ENCODE measurements at places on chromosomes 2 and 18.

DNA sequence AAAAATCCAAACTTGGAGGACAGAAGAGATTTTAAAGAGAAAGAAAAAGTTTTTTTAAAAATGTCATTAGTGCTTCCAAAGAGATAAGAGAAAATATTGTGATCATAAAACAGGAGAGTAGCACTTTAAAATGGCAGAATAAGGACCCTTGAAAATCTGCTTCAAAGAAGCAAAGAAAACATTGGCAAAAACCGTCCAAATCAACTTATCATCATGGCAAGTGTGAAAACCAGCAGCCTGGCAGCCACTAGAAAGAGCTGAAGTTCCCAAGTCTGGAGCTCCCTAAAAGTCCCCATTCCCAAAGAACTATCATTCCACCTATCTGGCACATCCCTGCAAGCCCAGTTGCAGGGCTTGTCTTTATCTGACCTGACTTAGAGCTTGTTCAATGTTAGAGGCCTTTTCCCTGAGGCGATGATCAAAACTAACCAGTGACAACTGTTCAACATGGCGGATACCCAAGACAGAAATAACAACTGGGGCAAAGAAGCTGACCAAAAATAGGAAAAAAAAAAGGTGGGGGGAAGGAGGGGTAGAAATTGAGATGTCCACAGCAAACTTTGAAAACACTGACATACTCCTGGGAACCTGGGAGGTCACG is 24.6 kb upstream of the RNU4ATAC start:
- DNase-seq, result no peak

GRCh38 chr2:35293261-35293660 is 1062.3 kb upstream of the CRIM1 start:
- DNase-seq, result no peak

DNA sequence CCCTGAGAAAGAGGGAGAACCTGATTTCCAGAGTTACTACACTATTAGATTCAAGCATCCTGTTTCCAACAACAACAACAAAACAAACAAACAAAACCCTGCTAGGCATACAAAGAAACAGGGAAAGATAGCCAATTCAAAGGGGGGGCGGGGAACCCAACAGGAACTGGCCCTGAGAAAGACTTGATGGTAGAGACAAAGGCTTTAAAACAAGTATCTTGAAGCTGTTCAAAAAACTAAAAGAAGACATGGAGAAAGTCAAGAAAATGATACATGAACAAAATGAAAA is 147.1 kb downstream of the THADA start:
- DNase-seq, result no peak

GRCh38 chr2:24287171-24287570 is 73.2 kb downstream of the ITSN2 start:
- no peak for DNase-seq

DNA sequence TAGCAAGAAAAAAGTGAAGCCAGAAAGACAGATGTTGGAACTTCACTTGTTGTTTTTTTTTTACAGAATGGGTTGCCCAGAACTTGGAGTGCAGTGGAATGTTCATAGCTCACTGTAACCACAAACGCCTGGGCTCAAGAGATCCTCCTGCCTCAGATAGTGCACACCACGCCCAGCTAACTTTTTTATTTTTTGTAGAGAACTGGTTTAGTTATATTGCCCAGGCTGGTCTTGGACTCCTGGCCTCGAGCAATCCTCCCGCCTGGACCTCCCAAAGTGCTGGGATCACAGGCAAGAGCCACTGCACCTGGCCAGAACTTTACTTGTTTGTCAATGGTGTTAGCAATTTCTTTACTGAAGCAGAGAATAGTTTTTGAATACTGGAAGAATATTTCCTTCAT is 11.9 kb upstream of the ASPRV1 start:
- DNase-seq, result no peak

GRCh38 chr2:8505311-8505920 is 176.4 kb upstream of the ID2 start:
- DNase-seq, result no peak

Data from cortex of kidney (tissue), 1 donor.